ENCODE measurements at places on chromosomes 4 and X. TPM values are rescaled to one million over a fixed set of nuclear protein-coding genes. Genes with fewer than 3 reads are reported as not detected.

Gene ADH7
- not detected for total RNA-seq

Gene NDST3
- not detected for total RNA-seq

Gene IL9R
- not detected for total RNA-seq

Gene CCKAR
- total RNA-seq = not detected

Gene IL13RA2
- total RNA-seq = 1.5 TPM

Gene ODAM
- total RNA-seq = not detected

Gene C1GALT1C1
- 14.9 TPM for total RNA-seq

Gene TRAPPC11
- 38.2 TPM for total RNA-seq

Gene AMTN
- not detected for total RNA-seq

Gene PASD1
- not detected for total RNA-seq

Gene CXCR3
- total RNA-seq = not detected

Gene FGF2
- 43.5 TPM for total RNA-seq

Gene PPP1R2C
- total RNA-seq = 0.51 TPM

Gene DUX4
- total RNA-seq = not detected

Gene TKTL1
- 0.66 TPM for total RNA-seq

Gene SLITRK2
- 0.94 TPM for total RNA-seq

Gene NPNT
- total RNA-seq = 2.4 TPM

Gene FMR1NB
- total RNA-seq = not detected

Gene CC2D2A
- total RNA-seq = 8.7 TPM

Gene RHOXF2B
- total RNA-seq = not detected

Gene FGF5
- total RNA-seq = not detected

Gene CENPVL2
- total RNA-seq = not detected

Gene GYPB
- not detected for total RNA-seq

Gene MCF2
- not detected for total RNA-seq

Gene RNF212
- 16.1 TPM for total RNA-seq

Gene USP51
- 2.0 TPM for total RNA-seq

Gene PAGE4
- total RNA-seq = not detected

Gene SSX3
- total RNA-seq = not detected

Gene DCAF4L1
- total RNA-seq = 0.22 TPM

Gene CSAG2
- not detected for total RNA-seq

Gene WDFY3
- total RNA-seq = 167 TPM

Gene SPATA4
- total RNA-seq = not detected

Gene SYTL4
- 95.3 TPM for total RNA-seq

Gene NOX1
- total RNA-seq = not detected

Gene RHOXF1
- 2.6 TPM for total RNA-seq

Gene CACNA1F
- total RNA-seq = 0.66 TPM

Gene NSG1
- total RNA-seq = not detected
